ENCODE measurements at places on chromosomes 7 and 10.

DNA sequence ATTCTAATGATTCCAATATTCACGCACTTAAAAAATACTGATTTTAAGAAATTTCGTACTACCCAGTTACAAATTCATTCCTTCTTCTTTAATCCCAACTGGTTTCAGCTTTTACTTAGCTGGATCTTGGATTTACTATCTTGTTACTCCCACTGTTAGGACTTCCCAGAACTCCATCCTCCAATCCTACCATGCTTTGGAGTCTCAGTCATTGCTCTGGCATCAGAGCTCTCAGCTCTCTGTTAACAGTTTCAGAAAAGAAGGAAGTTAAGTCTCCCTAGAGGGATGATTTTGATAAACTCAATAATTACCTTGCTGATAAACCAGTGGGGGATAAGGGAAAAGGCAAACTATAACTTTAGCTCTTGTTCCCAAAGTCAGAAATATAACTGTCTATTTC, 9.5 kb downstream of the PPA1 start:
- no peak for DNase-seq

DNA sequence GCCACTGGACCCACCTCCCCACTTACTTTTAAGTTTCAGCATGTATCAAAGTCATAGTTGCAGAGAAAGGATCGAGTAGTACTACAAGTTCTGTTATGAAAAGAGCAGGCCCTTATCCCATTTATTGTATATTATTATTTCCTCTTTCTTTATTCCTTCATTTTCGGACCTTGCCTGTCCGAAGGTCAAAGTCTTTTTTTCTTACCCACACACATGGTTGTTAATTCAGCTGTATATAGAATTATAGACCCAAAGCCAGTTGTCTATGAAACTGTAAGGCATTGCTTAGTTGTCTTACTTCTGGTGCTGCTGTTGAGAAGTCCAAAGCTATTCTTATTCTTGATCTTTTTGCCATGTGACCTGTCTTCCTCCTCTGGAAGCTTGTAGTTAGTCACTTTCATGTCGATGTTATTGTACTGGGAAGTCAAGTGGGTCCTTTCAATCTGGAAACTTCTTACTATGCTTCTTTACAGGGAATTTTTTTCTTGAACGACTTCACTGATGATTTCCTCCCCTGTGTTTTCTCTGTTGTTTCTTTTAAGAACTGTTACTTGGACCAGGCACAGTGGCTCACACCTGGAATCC, 8.3 kb downstream of the NUDT5 start:
- DNase-seq = no peak

GRCh38 chr7:121214657-121215056, 114.1 kb upstream of the WNT16 start:
- DNase-seq = no peak

DNA sequence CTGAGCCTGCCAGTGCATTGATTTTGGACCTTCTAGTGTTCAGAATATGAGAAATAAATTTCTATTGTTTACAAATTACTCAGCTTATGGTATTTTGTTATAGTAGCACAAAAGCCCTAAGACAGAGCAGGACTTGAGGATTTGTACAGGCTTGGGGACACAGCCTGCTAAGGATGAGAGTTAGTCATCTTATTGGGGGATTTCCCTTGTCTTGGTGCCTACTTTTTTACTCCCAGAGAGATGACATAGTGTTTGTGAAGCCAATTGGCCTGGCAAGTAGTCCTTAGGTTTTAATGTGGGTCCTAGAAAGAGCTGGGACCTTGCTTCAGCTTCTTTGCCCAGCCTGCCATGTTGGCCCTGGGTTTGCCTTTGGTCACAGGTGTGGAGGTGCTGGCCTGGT, 364.0 kb downstream of the REEP3 start:
- DNase-seq = no peak

DNA sequence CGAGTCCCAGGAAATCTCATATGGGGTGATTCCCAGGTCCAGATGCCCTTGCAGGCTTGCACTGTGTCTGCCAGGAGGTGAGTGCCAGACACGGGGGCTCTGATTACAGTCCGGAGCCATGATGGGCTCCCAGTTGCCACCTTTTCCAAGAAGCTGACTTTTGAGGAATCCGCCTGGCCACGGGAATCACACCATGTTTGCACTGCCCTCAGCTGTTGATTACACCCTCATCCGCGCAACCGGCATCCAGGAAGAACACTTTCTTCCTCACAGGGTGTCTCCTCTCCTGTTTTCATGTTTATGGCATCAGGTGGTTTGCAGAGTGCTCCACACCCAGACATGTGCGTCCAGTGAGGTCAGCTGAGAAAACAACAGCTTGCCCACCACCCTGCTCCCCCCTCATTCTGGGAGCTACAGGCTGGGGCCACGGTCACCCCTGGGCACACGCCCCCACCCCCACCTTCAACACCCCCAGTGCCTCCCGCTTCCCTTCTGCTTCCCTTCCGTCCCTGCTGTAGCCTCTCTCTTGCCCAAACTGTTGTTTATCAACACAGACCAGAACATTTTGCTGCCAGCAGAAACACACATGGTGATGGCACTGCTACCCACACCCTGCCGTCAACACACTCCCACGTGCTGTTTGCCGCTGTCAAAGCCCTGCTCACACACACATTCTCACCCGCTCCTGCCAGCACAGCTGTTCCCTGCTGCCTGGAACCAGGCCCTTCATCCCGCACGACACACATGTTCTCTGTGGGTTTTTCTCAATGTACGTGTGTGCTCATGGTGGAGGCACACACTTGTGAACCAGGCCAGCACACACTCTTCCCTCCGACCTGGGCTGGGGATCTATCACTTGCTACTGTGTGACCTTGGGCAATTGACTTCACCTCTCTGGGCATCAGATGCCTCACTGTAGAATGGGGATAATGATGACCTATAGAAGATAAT, 35.8 kb downstream of the DDIT4 start:
- no peak for DNase-seq

- DNase-seq = no peak
Measured at GRCh38 chr7:12320241-12320986, 83.3 kb downstream of the VWDE start.

DNA sequence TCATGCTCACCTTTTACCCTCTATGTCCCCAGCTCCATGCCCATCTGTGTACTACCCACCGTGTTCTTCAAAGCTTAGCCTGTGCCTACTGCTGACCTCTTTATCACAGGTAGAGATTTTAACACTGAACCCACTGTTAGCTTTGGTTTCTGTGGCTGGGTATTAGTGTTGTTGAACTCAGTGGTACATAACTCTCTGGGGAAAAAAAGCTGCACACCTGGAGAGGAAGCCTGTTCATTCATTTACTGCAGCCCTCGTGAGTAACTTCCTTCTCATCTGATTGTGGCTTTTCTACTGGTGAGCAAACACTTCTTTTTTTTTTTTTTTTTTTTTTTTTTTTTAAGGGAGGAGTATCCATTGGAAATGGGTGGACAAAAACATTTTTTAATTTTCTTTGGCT, 326.3 kb downstream of the CCSER2 start:
- no peak for DNase-seq

DNA sequence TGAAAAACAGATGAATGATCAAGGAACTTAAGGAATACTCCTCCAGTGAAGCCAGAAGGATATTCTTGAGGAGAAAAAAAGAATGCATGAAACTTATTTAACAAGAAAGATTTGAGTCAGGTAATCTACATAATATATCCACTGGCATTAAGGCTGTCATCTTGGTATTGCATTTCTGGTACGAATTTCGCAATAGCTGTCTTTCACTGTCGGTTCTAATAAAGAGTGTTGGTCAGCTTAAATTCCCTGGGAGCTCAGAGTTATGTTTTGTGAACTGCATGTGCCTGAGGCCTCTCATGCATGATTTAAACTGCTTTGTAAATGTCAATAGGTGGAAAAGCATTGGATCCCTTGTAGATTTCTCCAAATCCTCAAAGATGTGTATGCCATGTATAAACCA, 565.3 kb upstream of the GALNT17 start:
- DNase-seq = no peak

- no peak for DNase-seq
Measured at GRCh38 chr10:27944005-27944404, 54.9 kb downstream of the ODAD2 start.

DNA sequence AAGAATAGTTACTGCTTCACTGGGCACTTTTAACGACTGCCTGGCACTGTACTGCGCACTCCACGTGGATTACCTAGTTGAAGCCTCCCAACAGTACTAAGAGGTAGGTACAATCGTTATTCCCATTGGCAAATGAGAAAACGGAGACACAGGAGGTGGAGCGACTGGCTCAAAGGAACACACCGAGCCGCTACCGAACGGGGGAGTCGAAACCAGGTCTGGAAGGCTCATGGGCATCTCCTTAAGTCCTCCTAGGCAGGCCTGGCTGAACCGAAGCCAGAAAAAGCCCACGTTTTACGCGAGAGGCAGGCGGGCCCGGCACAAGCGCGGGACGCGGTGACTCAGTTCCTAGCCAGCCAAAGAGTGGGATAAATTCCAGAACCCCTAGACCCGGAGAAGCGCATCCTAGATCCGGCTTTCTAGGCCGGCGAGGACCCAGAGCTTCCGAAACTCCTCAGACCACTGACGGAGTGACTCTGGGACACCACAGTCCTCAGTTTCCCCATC, 472 bp downstream of the PDAP1 start:
- DNase-seq = peak; percentile 50

DNA sequence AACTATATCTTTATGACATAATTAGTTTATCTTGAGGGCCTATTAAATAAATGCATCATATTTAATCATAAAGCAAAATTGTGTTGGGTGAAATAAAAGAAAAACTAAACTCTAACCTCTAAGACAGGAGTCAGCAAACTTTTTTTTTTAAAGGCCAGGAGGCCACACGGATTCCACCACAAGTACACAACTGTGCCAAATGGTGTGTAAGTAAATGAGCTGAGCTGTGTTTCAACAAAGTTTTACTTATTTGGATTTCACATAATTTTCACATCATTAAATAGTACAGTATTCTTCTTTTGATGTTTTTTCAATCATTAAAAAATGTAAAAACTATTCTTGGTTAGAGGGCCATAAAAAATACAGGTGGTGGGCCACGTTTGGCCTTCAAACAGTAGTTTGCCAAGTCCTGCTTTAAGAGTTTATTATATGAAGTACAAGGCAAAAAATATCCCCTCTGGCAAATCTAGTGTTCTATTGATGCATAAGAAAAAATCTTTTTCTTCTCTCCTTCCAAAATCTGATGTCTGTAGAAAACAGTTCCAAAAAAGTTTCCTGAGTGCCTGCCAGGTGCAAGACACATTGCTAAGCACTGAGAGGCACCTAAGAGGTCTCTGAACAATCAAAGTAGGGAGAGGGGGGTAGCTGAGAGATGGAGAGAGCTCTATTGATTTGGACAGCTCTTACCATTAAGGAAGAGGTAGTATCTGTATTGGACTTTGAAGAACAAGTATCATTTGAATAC, 26.5 kb upstream of the SPOCK2 start:
- no peak for DNase-seq

DNA sequence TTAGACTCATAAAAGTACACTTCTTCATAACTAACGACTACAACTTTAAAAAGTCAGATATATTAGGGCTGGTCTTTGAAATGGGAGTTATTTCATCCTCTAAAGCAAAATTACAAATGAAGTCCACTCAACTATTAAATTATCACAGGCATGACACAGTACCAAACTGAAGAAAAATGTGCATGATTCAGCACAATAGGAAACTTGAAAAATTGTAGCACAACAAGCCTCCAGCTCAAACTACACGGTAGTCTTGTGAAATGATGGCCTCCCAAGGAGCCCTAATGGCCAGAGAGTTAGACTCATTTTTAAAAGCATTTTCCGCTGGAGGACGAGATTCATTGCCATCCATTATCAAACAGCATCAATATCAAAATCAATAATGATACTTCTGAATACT, 76.4 kb downstream of the MAGI2 start:
- no peak for DNase-seq

DNA sequence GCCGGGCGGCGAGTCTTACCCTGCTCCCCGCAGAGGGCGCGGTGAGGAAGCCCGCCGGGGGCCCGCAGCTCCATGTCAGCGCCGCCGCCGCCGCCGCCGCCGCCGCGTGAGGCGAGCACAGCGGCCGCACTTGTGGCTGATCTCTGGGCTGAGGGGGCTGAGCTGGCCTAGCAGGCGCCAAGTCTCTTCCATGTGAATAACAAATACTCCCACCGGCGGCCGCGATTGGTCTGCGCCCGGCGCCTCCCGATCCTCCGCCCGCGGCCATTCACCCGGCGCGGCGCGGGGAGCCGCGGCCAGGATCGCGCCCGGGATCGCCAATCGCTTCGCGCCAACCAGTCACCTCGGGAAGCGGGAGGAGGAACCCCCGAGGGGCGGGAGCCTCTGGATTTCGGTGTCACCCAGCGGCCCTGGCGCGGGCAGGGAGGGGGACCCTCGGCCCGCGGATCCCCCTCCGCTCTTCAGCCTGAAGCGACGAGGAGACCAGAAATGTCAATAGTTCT, at the start of gene GRM8:
GRM8 (minus strand) TSS at position 164 of the 503 bp plus-strand sequence.
- DNase-seq = peak; percentile 29

GRCh38 chr7:130272381-130273080, 5.9 kb downstream of the CPA2 start:
- no peak for DNase-seq

- DNase-seq = no peak
Measured at GRCh38 chr10:76352300-76352699, 920.9 kb downstream of the LRMDA start.

GRCh38 chr10:48708144-48708543, 23.5 kb downstream of the WDFY4 start:
- DNase-seq = no peak

GRCh38 chr7:150811-151221, 41.6 kb upstream of the FAM20C start:
- no peak for DNase-seq

GRCh38 chr7:91556956-91557650, 292.9 kb downstream of the FZD1 start:
- DNase-seq = no peak

DNA sequence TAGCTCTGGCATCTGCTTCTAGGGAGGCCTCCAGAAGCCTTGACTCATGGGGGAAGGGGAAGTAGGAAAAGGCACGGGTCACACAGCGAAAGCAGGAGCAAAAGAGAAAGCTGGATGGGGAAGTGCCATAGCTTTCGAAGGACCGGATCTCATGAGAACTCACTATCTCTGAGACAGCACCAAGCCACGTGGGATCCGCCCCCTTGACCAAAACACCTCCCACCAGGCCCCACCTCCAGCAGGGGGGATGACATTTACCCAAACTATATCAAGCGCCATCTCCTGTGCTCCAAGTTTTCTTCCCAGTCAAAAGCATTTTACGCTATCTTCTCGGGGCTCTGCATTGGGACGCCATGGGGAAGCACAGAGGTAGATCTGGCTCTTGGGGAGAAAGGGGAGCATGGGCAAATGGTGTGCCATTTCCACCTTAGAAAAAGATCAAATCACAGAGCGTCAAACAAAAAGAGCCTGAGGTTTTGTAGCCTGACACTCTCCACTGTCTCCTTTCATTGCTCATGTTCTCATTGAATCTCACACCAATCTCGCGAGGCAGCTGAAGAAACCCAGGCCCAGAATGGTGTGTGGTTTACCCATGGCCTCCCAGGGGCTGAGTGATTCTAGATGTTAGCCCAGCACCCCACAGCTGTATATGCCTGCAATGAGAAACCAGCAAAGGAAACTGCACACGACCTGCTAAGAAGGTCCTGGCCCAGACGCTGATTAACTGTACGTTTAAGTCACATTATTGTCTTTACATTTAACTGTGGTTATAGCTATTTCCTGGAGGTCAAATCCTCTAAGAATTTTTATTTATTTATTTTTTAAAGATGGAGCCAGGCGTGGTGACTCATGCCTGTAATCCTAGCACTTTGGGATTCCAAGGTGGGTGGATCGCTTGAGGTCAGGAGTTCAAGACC, 8.1 kb upstream of the OLAH start:
- DNase-seq = no peak

GRCh38 chr7:75599244-75599781, 107.2 kb downstream of the SPDYE5 start:
- DNase-seq = no peak

GRCh38 chr10:5530412-5530806, 5.6 kb downstream of the CALML3 start:
- no peak for DNase-seq

Data from activated CD8-positive, alpha-beta memory T cell treated with anti-CD3 and anti-CD28 coated beads, Interleukin-2, amount 50 U/mL, for 4 hours (primary cell).